Suprapubic skin (tissue), 4 donors: ENCODE measurements at places on chromosomes 1 and 21.

- DNase-seq: no peak
These were observed 151.7 kb downstream of the SEC16B start for GRCh38 chr1:177817937-177818875.

- DNase-seq: no peak
These were observed 52.3 kb upstream of the SIPA1L2 start for GRCh38 chr1:232682248-232682647.

DNA sequence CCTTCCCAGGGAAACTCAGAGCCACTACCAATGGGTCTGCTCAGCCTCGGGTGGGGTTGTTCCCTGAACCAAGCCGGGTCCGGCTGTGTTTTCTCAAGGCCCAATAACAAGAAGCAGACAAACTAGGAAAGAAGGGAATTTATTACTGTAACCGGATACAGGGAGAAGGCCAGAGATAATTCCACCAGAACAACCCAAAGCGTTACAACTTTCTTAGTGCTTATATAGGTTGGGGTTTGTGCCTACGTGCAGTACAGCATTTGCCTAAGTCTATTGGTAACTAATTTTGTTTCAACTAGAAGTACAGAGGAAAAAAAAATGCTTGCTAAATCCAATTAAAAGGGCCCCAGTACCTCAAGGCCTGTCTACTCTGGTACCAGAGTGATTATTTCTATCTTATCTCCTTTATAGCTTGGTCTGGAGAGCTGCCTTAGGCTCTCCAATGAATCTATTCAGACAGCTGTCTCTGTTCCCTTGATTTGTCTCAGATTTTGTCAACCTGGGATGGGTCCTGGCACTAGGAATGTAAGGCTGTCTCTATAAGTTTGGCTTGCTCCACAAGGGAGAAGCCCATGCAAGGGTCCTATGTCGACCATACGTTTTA lies 57.3 kb upstream of the CCDC190 start:
- DNase-seq: no peak

GRCh38 chr1:17244821-17245740 lies 3.8 kb upstream of the PADI3 start:
- DNase-seq: no peak

GRCh38 chr1:94634977-94635416 lies 93.4 kb upstream of the F3 start:
- peak; percentile 47 for DNase-seq

- DNase-seq: no peak
These were observed 49.4 kb downstream of the KCNN3 start for GRCh38 chr1:154820646-154821045.

DNA sequence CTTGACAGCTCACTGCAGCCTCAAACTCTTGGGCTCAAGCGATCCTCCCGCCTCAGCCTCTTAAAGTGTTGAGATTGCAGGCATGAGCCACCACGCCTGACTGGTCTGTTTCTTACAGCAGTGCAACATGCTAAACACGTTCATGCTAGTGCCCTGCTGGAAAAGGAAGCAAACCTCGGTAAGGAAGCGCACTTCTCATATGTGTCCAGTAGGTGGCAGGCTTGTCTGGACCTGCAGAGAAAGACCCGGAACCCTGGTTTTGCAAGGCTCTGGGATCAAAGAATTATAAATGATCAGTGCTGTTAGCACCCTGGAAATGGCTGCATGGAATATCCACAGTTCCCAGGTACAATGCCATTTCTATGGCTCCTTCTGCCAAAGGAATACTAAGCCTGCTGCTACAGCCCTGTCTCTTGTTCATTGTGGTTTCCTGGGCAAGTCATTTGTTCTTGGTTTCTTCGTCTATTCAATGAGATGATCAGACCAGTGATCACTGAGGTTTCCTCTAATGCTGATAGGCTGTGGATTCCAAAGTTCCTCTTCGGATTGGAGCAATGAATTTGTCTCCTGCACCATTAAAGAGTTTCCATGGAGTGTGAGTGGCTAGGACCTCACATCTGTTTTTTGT lies 15.9 kb downstream of the RNU5D-1 start:
- no peak for DNase-seq

DNA sequence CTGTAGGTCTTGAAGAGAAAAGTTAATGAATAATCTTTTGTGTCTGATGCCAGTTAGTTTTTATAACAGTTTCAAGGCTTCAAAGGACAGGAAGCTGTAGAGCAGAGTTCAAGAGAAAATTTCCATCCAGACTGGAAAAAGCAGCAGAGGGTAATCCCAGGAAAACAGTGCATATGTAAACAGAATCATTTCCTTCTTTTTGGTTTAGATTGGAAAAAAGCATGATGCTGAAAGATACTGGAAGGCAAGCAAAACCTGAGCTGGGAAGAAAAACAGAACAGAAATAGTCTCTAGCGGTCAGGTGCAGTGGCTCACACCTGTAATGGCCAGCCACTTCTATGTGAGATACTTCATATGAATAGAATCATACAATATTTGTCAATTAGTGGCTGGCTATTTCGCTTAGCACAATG lies 71.9 kb downstream of the ZSWIM5 start:
- no peak for DNase-seq

DNA sequence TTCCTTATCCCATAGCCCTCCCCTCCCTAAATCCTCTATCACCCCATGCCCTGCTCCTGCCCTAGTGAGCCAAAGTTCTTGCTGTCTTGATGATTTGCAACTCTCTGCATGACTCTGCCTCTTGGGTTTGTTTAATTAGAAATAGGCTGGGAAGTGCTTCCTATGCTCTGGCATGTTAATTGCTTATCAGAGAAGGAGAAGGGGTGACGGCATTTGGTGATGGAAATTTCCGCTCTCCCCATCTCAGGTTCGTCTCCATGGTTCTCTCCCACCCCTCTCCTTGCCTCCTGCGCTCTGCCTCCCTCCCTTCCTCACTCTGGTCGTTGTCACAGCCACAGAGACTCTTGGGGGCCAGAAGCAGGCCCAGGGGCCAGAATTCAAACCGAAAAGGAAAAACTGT lies 68.9 kb downstream of the LRRN2 start:
- DNase-seq: no peak

GRCh38 chr1:235843461-235843961 lies 23.2 kb downstream of the LYST start:
- no peak for DNase-seq

- no peak for DNase-seq
These were observed 311.7 kb downstream of the KCTD3 start for GRCh38 chr1:215878843-215879242.

DNA sequence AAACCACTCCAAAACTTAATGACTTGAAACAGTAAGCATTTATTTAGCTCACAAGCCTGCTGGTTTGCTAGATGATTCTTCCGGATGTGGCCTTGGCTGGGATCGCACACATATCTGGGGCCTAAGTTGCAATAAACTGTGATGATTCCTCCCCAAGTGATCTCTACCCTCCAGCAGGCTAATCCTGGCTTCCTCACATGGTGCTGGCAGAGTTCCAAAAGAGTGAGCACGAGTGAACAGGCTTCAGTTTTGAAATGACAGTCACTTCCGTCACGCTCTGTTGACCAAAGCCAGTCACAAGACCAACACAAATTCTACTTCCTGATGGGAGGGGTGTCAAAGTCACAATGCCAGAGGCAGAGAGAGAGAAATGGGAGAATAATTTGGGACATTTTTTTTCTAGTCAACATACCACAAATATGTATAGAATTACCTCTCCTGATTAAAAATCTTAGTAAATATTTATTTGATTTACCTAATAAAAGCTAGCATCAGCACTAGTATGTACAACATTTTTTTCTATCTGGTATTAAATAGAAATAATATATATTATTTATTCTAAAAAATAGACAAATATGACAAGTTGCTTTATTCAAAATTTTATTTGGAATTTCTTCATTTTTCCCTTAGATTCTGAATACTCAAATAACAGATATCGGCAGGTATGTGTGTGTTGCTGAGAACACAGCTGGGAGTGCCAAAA lies 292.7 kb downstream of the TPR start:
- peak; percentile 92 for DNase-seq

DNA sequence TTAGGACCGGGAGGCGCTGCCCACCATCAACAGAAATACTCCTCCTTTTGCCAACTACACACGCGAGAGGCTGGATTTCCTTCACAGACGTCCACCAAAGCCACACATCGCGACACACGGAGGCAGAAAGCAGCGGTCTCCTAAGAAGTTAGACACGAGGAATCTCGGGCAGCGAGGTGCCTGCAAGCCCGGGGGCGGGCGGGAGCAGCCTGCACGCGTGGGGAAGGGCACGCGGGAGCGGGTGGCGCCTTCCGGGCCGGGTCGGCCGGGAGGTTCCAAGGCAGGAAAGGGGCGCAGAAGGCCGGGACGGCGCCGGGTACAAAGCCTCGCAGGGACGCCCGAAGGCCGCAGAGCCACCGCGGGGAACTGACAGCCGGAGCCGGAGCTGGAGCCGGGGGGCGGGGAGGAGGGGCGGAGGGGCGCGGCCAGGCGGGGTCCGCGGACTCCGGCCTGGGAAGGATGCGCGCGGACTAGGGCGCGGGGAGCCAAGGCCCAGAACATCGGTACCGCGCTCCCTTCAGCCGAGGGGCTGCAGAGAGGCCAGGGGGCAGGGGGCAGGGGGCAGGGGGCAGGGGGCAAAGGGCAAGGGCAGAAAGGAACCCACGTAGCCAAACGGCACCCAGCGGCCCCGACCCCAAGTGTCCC lies 722 bp downstream of the NPHP4 start:
- DNase-seq: no peak

GRCh38 chr1:153572569-153573015 lies 6.9 kb upstream of the S100A2 start:
- no peak for DNase-seq

GRCh38 chr1:118252624-118253023 lies 67.6 kb upstream of the SPAG17 start:
- DNase-seq: no peak

DNA sequence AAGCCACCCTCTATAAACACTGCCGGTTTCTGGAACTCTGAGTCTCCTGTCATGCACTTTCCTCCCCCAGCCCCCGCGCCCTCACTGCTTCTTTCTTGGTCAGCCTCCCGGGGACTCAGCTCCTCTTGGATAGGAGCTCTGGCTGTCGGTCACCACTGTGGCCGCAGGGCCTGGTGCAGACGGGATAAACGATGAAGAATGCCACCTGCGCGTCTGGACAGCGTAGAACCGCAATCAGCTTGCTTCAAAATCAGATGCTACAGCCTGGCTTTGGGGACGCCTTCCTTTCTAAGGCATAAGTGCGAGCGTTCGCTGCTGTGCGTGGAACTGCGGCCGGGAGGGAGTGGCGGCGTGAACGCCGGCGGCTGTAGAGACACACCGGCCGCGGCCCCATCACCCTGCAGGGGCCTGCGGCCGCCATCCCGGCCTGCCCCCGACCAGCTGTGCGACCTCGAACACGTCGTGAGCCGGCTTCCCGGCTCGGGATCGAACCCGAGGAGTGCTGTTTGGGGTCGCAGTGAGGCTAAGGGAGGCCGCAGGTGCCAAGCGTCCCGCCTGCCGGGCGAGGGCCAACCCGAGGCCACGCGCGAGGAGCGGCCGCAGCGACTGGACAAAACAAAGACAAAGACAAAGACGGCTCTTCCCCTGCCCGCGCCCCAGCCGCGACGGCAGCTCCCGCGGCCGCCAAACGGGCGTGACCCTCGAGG lies 688 bp downstream of the PTTG1IP start:
- DNase-seq: peak; percentile 76

GRCh38 chr1:178512566-178513277 lies at the start of gene TEX35:
Gene TEX35, plus strand, starts transcription at chr1:178513109. Its CDS starts 80 bp downstream, at chr1:178513189.
- DNase-seq: no peak

DNA sequence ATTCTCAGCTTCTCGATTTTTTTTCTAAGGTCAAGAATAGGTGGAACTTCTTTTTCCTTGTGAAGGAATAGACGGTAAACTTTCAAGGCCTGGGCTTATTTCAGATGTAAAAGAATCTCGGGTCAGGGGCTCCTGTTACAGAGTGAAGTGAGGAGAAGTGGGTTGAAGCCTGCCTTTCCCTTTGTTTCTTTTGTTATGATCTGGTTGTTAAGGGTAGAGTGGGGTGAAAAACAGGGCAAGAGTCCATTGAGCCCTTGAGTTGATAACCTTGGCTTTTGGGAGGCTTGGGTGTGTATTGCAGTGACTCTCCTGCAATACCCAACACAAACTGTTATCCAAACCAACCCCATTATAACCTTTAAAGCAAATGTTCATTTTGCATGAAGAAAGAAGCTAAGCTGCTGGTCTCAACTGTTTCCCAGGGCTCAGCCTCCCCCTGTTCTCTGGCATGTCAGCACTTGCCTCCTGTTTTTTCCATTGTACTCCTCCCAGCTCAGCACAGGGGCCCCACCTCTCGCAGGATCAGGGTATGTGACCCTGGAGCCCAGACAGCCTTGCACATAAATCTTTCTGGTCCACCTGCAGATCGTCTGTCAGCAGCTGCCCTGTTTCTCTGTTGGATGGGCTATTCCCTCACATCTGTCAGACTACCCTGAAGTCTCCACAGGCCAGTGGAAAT lies 102.4 kb downstream of the CACHD1 start:
- no peak for DNase-seq

DNA sequence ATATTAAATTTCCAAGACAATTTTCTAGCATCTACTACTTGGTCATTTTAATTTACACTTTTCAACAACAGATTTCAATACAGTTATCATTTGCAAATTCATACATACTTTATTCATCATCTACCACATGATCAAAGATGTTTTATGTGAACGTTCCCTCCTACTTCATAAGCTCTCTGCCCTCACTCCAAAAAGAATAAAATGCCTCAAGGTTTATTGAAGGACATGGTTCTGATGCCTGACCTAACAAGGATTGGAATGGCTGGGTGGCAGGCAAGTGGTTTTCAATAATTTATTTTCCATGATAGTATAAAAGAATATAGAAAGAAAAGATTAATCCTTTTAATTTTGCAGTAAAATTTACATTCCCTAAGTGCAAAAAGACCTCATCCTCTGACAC lies 5.4 kb downstream of the CDKN2C start:
- no peak for DNase-seq

DNA sequence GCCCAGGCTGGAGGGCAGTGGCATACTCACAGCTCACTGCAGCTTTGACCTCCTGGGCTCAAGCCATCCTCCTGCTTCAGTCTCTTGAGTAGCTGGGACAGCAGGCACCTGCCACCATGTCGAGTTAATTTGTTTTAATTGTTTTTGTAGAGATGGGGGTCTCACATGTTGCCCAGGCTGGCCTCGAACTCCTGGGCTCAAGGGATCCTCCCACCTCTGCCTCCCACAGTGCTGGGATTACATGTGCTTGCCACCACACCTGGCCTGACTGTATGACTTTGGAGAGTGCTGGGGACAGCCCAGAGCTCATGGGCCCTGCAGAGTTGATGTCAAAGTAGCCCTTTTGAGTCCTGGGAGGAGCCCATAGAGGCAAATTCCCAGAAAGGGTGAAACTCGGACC lies 1.8 kb downstream of the OBSCN start:
- peak; percentile 32 for DNase-seq

DNA sequence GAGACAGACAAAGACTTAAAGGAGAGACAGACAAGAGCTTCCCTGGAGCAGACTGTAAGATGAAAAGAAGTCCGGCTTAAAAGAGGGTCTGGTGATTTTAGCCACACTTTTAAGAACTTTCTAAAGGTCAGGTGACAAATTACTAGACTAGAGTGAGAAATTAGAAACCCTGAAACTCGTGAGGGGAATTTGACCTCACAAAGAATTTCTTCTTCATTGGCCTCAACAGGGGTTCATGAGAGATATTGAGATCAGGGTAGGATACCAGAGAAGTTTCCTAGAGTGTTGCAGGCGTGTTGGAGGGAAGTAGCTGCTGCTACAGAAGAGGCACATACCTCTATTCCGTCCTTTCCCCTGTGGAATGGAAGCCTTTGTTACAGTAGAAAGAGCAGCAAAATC lies 884.4 kb downstream of the KCNT2 start:
- no peak for DNase-seq

- DNase-seq: no peak
These were observed 64.4 kb downstream of the UMODL1 start for GRCh38 chr21:42135386-42136052.

- DNase-seq: no peak
These were observed 42.0 kb upstream of the TSPEAR start for GRCh38 chr21:44753357-44753756.

- DNase-seq: no peak
These were observed 60.0 kb upstream of the EPS8L3 start for GRCh38 chr1:109823543-109824348.
